ENCODE measurements at places on chromosomes 7 and 10. TPM values are rescaled to one million over a fixed set of nuclear protein-coding genes. Genes with fewer than 3 reads are reported as not detected.

C10orf143 gene
- total RNA-seq, result 10.1 TPM

- DNase-seq, result no peak
These were observed 72.0 kb downstream of the C10orf143 start for GRCh38 chr10:130038611-130039109.

ASB10 gene
- not detected for total RNA-seq

DNA sequence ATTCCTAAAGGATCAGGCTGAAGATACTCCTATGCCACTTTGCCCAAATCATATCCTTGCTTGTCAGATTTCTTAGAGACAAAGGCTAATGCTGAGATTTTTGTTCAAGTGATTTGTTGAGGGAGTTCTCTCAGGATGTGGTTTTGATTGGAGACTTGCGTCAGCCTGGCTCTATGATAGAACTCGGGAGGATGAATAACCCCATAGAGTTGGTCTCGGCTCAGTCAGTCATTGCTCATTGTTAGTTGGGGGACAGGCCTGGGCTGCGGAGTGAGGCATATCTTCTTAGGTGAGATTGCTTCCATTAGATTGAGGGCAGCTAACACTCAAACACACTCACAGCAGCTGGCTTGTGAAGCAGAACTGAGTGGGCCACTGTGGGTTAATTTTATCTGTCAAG, 203.4 kb downstream of the KIF20B start:
- DNase-seq, result no peak

DNA sequence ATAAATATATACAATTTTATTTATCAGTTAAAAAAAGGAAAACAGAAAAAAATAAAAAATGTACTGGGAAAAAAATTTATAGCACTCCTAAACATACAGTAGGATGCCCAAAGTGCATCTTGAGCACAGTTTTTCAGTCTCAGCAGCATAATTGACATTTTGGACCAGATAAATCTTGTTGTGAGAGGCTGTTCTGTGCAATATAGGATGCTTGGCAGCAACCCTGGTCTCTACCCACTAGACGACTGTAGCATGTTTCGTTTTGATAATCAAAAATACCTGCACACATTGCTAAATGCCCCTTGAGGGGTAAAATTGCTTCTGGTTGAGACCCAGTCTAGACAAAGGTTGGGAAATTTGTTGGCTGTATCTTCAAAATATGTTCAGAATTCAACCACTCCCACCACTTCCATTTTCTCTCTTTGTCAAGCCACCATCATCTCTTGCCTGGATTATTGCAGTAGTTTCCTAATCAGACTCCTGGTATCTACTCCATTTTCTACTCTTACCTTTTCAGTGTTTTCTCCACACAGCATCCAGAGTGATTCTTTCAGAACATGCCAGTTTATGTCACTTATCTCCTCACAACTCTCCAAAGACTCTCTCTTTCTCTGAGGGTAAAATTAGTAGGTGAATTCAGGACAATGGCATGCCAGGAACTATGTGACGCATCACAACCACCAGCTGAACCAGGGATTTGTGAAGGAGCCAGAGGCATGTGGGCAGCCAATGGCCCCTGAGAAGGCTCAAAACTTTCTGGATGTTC, 91.4 kb downstream of the GPR85 start:
- DNase-seq, result no peak

All from activated B cell treated with CpG ODN at 0.5 μM for 24 hours (primary cell).